Activated CD4-positive, alpha-beta T cell treated with anti-CD3 and anti-CD28 coated beads for 1 hour (primary cell): ENCODE measurements at places on chromosomes 3 and 15.

DNA sequence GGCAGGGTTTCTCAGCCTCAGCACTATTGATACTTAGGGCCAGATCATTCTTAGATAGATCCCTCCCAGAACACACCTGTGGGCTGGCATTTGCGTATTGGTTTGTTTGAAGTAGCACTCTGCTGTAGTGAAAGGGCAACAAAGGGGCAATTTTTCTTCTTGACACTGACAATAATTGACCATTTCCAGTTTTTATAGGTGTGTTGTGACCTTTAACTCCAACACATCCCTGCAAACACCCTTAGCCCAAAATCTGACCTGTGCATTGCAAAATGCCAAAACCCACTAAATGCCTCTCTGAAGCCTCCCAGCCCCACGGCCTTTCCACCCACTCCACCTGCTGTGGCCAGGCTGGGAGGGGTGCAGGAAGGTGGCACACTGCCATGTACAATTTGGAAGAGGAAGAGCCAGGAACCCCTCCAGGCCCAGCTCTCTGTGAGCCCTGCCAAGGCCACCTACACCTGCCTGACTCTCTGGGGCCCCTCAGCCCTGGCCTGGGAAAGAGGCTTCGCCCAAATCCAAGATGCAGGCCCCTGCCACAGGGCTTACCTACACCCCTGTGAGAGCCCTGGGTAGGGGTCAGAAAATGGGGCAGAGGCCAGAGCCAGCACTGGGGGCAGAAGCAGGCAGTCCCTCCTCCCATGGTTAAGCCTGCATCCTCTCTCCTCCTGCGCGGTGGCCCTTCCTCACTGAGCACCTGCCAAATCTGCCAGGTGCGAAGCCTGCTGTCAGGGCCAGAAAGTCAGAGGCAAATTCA, 9.6 kb upstream of the CYP11A1 start:
- no peak for DNase-seq

DNA sequence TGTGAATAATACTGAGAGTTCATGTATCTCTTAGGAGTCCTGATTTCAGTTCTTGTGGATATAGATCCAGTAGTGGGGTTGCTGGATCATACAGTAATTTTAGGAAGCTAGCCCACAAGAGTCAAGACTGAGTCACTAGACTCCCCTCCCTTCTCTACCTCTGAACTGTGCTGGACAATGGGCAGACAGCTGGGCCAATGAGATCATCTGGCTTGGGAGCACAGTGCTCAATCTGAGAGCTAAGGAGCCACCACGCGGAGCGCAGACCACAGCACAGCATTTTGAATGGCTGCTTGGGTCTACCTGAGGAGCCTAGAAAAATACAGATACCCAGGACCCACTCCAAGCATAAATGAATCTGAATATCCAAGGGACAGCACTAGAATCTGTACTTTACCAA, 32.5 kb downstream of the WNT5A start:
- no peak for DNase-seq

GRCh38 chr15:56598991-56599390, 134.1 kb upstream of the MNS1 start:
- DNase-seq = no peak

- no peak for DNase-seq
Observed at GRCh38 chr15:46556010-46556409, 921.2 kb downstream of the SQOR start.

DNA sequence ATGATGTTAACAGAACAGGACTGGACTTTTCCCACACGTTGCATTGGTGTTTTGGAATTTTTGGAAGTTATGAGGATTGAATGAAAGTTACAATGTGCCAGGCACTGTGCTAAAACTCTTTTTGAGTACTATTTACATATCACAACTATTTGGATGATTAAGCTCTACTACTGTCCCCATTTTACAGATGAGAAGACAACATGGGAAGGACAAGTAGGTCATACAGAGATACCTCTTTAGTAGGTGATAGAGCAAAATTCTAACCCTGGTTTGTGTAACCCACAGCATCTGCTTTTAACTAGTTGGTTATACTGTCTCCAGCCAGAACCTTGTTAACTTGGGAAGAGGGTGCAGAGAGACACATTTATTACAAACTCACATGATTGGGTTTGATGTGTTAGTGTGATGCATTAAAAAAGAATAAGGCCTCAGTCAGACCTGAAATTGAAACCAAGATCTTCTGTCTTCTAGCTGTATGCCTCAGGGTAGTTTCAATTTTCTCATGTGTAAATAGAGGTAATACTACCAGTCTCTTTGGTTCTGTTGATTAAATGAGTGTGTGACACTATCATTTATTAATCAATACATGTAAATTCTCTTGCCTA, 1.4 kb downstream of the NDUFB4 start:
- no peak for DNase-seq
